Activated T-cell treated with anti-CD3 and anti-CD28 coated beads, Interleukin-2, amount 50 U/mL, for 24 hours (primary cell): ENCODE measurements at places on chromosomes 13 and 19.
A peak's percentile ranks its signal among the peaks of the same experiment; 100 is the strongest.

DNA sequence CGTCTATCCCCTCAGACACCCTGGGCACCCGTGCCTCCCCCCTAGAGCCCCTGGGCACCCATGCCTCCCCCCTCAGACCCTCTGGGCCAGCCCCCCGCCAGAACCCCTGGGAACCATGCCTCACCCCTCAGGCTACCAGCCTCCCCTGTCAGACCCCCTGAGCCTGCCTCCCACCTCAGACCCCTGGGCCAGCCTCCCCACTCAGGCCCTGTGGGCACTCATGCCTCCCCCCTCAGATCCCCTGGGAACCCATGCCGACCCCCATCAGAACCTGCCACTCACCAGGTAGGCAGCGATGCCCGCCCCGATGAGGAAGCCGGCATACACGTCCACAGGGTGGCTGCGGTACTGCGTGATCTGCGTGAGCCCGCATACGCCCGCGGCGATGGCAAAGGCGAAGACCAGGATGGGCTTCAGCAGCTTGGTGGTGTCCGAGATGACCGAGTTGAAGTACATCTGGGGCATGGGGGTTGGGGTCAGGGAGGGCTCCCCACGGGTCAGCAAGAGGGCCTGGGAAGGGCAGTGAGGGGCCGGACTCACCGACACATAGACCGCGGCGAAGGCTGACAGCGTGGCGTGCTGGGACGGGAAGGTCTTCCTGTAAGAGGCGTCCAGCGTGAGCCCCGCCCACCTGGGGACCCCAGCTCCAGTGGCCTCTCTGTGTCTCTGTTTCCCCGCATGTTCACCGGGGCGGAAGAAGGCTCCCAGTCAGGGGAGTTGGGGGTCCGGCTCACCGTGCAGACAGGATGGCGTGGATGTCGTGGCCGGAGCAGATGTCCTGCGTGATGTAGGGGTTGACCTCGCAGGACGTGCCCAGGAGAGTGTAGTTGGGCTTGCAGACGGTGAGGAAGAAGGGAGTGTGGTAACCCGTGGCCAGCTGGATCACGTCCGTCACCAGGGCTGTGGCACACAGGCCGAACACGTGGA lies 7.3 kb downstream of the PLPPR3 start:
- no peaks in the 10 kb centered on the region for H3K27me3 ChIP-seq
- H3K36me3 ChIP-seq, result peaks cover 50% of the 10 kb centered on the region
- DNase-seq, result peak; percentile 50
- H3K27ac ChIP-seq, result peak overlapping the region; percentile 79
- no peaks in the 10 kb centered on the region for H3K4me1 ChIP-seq
- H3K4me3 ChIP-seq, result peak overlapping the region; percentile 28

DNA sequence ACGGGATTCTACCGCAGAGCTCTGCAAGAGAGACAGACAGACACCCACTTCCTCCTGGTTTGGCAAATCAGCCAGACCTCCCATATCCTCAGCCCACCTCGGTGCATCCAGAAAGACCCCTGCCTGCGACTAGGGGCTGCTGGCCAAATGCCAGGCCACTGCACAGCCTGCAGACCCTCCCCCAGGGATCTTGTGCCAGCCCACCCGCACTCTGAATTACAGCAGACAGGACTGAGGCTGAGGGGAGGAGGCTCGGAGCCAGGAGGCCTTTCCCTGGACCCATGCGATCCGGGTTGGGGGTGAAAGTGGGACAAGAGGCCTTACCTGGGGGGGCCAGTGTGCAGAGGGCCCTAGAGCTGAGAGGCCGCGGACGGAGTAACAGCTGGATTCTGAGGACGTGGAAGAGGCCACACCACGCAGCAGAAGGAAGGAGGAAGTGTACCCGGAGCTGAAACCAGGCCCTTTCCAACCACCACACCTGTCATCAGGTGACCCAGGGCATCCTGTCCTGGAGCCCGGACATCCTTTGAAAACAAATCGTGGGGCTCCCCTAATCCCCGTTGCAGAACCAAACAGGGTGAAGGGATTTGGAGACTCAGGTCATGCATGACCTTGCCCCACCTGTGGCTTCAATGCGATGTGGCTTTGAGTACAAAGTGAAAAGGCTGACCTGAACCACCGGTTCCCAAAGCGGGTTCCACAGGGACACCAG lies 993 bp downstream of the FUT6 start:
- H3K4me3 ChIP-seq, result no peak overlapping the region
- peaks cover 8% of the 10 kb centered on the region for H3K4me1 ChIP-seq
- no peak overlapping the region for H3K27ac ChIP-seq

- no peak overlapping the region for H3K4me3 ChIP-seq
- H3K27me3 ChIP-seq, result peaks cover 11% of the 10 kb centered on the region
- no peak for DNase-seq
- H3K36me3 ChIP-seq, result no peaks in the 10 kb centered on the region
Observed at GRCh38 chr19:3100331-3100730, 6.2 kb downstream of the GNA11 start.

DNA sequence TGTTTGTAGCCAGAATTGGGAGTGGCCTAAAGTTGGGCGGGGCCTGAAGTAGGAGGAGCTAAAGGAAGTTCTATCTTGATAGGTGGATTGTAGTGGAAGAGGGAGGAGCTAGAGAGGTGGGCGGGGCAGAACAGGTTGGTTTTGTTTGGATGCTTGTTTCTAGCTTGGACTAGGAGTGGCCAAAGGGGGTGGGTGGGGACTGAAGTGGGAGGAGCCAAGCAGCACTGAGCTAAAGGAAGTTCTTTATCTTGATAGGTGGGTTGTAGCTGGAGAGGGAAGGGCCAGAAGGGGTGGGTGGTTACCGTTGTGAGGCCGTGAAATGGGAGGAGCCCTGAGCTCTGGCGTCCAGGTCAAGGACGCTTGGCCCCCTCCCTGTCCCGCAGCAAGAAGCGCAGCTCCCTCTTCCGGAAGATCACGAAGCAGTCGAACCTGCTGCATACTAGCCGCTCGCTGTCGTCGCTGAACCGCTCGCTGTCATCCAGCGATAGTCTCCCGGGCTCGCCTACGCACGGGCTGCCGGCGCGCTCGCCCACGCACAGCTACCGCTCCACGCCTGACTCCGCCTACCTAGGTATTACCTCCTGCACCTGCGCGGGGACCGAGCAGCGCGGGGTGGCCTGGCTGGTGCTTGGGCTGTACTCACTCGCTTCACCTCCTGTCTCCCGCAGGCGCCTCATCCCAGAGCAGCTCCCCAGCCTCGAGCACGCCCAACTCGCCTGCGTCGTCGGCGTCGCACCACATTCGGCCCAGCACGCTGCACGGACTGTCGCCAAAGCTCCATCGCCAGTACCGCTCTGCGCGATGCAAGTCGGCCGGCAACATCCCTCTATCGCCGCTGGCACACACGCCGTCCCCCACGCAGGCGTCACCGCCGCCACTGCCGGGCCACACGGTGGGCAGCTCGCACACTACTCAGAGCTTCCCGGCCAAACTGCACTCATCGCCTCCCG lies 8.0 kb downstream of the DNASE2 start:
- H3K27ac ChIP-seq, result no peak overlapping the region
- H3K4me1 ChIP-seq, result peaks cover 9% of the 10 kb centered on the region
- no peaks in the 10 kb centered on the region for H3K27me3 ChIP-seq
- peak overlapping the region; percentile 56 for H3K4me3 ChIP-seq
- H3K36me3 ChIP-seq, result peaks cover 36% of the 10 kb centered on the region

DNA sequence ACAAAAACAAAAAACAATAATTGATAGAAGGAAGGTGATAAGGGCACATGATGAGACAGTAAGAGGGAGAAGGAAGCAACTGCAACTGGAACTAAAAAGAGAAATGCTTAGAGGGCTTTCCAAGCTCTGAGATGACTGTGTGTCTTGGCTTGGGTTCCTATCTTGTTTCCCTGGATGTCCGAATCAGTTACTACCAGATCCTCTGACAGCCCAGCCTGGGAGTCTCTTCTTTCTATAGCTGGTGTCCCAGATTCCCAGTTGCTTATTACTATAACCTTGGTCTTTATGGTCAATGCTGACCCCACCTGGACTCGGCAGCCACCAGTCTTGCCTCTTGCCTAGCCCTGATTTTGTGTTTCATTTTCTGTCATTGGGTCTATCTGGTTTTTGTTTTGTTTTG lies 116.4 kb downstream of the RFC3 start:
- H3K27me3 ChIP-seq, result no peaks in the 10 kb centered on the region
- H3K4me3 ChIP-seq, result no peak overlapping the region
- H3K4me1 ChIP-seq, result no peaks in the 10 kb centered on the region
- H3K27ac ChIP-seq, result no peak overlapping the region

GRCh38 chr19:10604460-10604980 lies 17.4 kb upstream of the AP1M2 start:
- peaks cover 22% of the 10 kb centered on the region for H3K36me3 ChIP-seq
- peak; percentile 52 for DNase-seq
- peak overlapping the region; percentile 99 for H3K27ac ChIP-seq
- no peaks in the 10 kb centered on the region for H3K27me3 ChIP-seq

- H3K27ac ChIP-seq, result no peak overlapping the region
- no peaks in the 10 kb centered on the region for H3K27me3 ChIP-seq
- peaks cover 93% of the 10 kb centered on the region for H3K36me3 ChIP-seq
- no peak for DNase-seq
- H3K4me3 ChIP-seq, result no peak overlapping the region
Observed at GRCh38 chr19:23343434-23344010, 51.7 kb downstream of the ZNF91 start.

DNA sequence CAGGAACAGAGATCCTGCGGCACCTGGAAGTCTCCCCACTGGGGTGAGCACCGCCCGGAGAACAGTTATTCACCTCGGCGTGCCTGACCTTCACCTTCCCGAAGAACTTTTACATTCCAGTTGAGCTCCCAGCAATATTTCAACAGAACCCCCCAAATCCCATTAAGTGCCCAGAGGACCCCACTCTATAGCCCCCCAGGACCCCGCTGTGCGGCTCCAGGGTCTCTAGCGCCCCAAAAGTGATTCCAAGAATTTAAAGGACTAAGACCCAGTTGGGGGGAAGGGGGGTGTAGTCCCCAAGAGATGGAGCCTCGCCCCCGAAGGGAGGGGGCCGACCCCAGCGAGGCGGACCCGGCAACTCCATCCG lies 480 bp downstream of the GPR108 start:
- no peak for DNase-seq
- H3K4me3 ChIP-seq, result peak overlapping the region; percentile 97
- H3K4me1 ChIP-seq, result peaks cover 40% of the 10 kb centered on the region
- peak overlapping the region; percentile 98 for H3K27ac ChIP-seq

DNA sequence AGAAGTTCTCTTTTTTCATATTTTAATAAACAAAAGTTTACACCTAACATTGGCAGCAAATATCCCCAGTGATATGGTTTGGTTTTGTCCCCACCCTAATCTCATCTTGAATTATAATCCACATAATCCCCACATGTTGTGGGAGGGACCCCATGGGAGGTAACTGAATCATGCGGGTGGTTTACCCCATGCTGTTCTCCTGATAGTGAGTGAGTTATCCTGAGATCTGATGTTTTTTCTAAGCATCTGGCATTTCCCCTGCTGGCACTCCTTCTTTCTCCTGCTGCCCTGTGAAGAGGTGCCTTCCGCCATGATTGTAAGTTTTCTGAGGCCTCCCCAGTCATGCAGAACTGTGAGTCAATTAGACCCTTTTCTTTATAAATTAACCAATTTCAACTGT lies 214.7 kb downstream of the SLITRK1 start:
- DNase-seq, result no peak
- H3K36me3 ChIP-seq, result no peaks in the 10 kb centered on the region
- H3K4me3 ChIP-seq, result no peak overlapping the region

- H3K4me1 ChIP-seq, result no peaks in the 10 kb centered on the region
- H3K27me3 ChIP-seq, result peaks cover 8% of the 10 kb centered on the region
- no peaks in the 10 kb centered on the region for H3K36me3 ChIP-seq
- H3K27ac ChIP-seq, result no peak overlapping the region
- no peak overlapping the region for H3K4me3 ChIP-seq
Observed at GRCh38 chr19:4547303-4548237, 7.7 kb upstream of the LRG1 start.

- no peak for DNase-seq
- H3K27ac ChIP-seq, result no peak overlapping the region
- H3K27me3 ChIP-seq, result no peaks in the 10 kb centered on the region
- peaks cover 93% of the 10 kb centered on the region for H3K36me3 ChIP-seq
- H3K4me3 ChIP-seq, result no peak overlapping the region
- no peaks in the 10 kb centered on the region for H3K4me1 ChIP-seq
Observed at GRCh38 chr13:112828082-112828699, 138.4 kb downstream of the ATP11A start.

DNA sequence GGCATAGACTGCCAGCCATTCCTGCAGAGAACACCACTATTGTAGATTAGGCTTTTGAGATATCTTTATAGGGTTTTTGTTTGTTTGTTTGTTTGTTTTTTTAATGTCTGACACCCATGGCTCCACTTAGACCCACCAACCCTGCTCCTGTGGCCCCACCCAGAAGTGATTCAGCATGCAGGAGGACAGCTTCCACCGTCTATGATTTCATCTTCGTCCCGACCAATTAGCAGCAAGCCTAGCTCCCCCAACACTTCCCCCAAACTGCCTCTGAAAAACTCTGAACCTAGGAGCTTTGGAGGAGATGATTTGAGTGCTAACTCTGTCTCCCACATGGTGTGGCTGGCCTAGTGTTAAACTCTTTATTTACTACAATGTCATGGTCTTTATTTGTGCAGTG lies 108.3 kb upstream of the RXFP2 start:
- no peak overlapping the region for H3K4me3 ChIP-seq
- peaks cover 1% of the 10 kb centered on the region for H3K27me3 ChIP-seq
- H3K27ac ChIP-seq, result no peak overlapping the region

- no peaks in the 10 kb centered on the region for H3K27me3 ChIP-seq
- H3K4me3 ChIP-seq, result peak overlapping the region; percentile 16
- peaks cover 79% of the 10 kb centered on the region for H3K4me1 ChIP-seq
- peak; percentile 55 for DNase-seq
Observed at GRCh38 chr19:49564616-49565045, 15.7 kb downstream of the NOSIP start.

GRCh38 chr13:109355875-109356434 lies 430.4 kb downstream of the IRS2 start:
- no peak overlapping the region for H3K27ac ChIP-seq
- no peak for DNase-seq
- H3K4me3 ChIP-seq, result no peak overlapping the region
- H3K4me1 ChIP-seq, result no peaks in the 10 kb centered on the region
- peaks cover 2% of the 10 kb centered on the region for H3K27me3 ChIP-seq

DNA sequence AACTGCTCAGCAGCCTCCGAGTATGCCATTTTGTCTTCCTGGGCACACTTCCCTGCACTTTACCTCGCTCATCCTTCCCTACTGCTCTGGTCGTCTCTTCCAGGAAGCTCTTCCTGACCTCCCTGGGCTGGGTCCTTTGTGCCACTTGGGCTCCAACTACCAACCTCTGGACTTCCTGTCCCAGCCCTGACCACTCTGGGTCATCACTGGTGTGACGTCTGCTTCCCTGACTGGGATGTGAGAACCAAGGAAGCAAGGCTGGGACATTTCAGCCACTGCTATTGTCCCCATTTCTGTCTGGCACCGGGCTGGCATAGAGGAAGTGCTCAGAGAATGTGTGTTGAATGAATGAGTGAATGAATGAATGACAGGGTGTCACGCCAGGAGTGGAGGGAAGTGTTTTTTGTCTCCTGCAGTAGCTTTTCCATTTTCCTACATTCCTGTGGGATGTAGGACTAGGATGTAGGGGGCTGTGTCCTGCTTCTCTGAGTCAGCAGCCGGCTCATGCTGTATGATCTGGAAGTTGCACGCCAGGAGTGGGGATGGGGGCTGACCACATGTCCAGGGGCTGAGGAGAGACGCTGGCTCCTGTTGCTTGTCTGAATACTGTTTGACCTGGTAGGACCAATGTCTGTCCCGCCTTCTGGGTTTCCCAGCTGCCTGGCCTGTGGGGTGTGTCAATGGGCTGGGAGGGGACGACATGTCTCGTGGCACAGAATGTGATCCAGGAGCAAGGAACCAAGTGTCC lies 14.7 kb downstream of the NOVA2 start:
- no peak for DNase-seq
- no peak overlapping the region for H3K4me3 ChIP-seq
- no peaks in the 10 kb centered on the region for H3K4me1 ChIP-seq
- H3K27ac ChIP-seq, result no peak overlapping the region
- no peaks in the 10 kb centered on the region for H3K36me3 ChIP-seq

- no peak overlapping the region for H3K27ac ChIP-seq
- peaks cover 3% of the 10 kb centered on the region for H3K27me3 ChIP-seq
- no peak overlapping the region for H3K4me3 ChIP-seq
- no peaks in the 10 kb centered on the region for H3K4me1 ChIP-seq
Observed at GRCh38 chr13:98761126-98761985, 8.9 kb upstream of the SLC15A1 start.
